Gastroesophageal sphincter (tissue), 4 donors: ENCODE measurements at places on chromosomes 11 and 22. TPM values are rescaled to one million over a fixed set of nuclear protein-coding genes. Genes with fewer than 3 reads are reported as not detected.

The AP2A2 gene
- 58.8 TPM for total RNA-seq

The NXPE1 gene
- not detected for total RNA-seq

The NXPE4 gene
- total RNA-seq = not detected

The DDI1 gene
- not detected for total RNA-seq

The MRGPRX4 gene
- total RNA-seq = not detected

The NOX4 gene
- 5.8 TPM for total RNA-seq

The MRGPRX2 gene
- total RNA-seq = not detected

The OR52E8 gene
- not detected for total RNA-seq

The B4GALNT4 gene
- 5.4 TPM for total RNA-seq

The OR51E2 gene
- total RNA-seq = 2.5 TPM

The IFITM10 gene
- 0.31 TPM for total RNA-seq

The RAB39A gene
- total RNA-seq = 1.3 TPM

The OR6T1 gene
- total RNA-seq = not detected

The MFNG gene
- 14.6 TPM for total RNA-seq

The MUC5AC gene
- total RNA-seq = not detected

The CBX6 gene
- 77.3 TPM for total RNA-seq

The SPECC1L gene
- 80.2 TPM for total RNA-seq

The APOBEC3G gene
- total RNA-seq = 7.5 TPM

The PGA4 gene
- total RNA-seq = 1.2 TPM

The TMEM179B gene
- 25.8 TPM for total RNA-seq

The ZP1 gene
- total RNA-seq = not detected

The PANX2 gene
- not detected for total RNA-seq

The RPS19BP1 gene
- 176 TPM for total RNA-seq

The SH3BP1 gene
- total RNA-seq = 2.9 TPM

The LRRC10B gene
- 1.2 TPM for total RNA-seq

The TSGA10IP gene
- not detected for total RNA-seq

The OR4A16 gene
- total RNA-seq = not detected

The POGLUT3 gene
- 31.0 TPM for total RNA-seq

The SC5D gene
- total RNA-seq = 38.3 TPM

The PGA5 gene
- not detected for total RNA-seq

The WNT7B gene
- not detected for total RNA-seq

The TMEM151A gene
- not detected for total RNA-seq

The DKK3 gene
- total RNA-seq = 249 TPM

The AP5B1 gene
- total RNA-seq = 15.7 TPM

The OR2D2 gene
- not detected for total RNA-seq

The GGA1 gene
- total RNA-seq = 46.5 TPM

The APLNR gene
- total RNA-seq = 2.2 TPM

The PATE2 gene
- not detected for total RNA-seq

The DDTL gene
- total RNA-seq = 3.4 TPM

The MS4A8 gene
- total RNA-seq = not detected

The ADAMTS15 gene
- total RNA-seq = 11.8 TPM

The HEPN1 gene
- 0.67 TPM for total RNA-seq

The SLC15A3 gene
- 18.0 TPM for total RNA-seq

The RPLP2 gene
- 472 TPM for total RNA-seq

The OR5AK2 gene
- total RNA-seq = not detected

The USP2 gene
- total RNA-seq = 7.6 TPM
